ENCODE measurements at places on chromosomes 11 and 22.

GRCh38 chr11:82494988-82495432, 238.7 kb downstream of the FAM181B start:
- DNase-seq = peak; percentile 12

DNA sequence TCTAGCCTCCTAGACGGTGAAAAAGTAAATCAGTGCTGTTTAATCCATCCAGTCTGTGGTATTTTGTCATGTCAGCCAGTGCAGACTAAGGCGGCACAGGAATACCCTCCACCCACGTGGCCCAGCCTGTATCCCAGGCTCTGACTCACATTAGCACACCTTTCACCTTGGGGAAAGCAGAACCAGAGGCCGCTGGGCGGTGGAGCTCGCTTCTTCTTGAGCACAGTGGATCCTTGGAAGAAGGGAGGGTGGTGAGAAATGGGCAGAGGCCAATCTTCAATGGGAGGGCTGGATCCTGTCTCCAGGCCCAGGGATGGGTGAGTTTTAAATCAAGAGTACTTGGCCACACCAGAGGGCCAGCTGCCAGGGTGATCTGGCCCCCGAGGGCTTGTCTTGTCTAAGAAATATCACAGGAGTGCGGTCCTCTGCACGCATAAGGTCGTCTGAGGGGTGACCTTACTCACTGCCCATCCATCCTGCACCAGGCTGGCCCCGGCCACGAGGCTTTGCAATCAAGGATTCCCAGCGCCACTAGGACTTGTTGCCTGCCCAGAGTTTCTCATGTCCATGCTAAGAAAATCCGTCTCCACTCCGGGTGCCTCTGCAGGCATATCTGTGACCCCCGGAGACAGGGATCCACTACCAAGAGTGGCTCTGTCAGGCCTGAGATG, 658.5 kb downstream of the BRD1 start:
- no peak for DNase-seq

DNA sequence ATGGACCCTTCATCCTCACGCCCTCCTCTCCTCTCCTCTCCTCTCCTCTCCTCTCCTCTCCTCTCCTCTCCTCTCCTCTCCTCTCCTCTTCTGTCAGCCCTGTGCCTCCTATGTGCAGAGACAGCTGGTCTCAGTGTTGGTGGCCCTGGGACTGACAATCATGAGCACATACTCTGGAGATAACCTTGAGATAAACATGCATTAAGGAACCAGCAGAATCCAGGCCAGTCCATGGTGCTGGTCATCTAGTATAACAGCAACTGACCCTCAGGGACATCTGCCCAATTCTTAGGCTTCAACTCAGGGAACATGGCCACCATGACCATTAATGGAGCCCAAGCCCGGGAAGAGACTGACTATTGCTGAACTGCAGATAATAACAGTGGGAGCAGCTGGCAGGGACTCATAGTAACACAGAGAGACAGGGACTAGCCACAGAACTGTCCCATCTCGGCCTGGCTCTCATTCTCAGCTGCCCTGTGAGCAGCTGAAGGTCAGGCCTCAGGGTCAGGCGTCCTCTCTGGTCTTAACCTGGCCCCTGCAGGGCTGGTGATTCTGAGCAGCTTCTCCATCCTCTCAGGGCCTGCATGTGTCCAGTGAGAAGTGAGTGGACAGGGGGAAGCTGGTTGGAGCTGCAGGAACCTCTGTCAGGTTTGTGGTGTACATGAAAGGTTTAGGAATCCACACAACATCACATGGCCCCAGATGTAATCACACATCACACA, 45.4 kb downstream of the GGTLC2 start:
- no peak for DNase-seq

DNA sequence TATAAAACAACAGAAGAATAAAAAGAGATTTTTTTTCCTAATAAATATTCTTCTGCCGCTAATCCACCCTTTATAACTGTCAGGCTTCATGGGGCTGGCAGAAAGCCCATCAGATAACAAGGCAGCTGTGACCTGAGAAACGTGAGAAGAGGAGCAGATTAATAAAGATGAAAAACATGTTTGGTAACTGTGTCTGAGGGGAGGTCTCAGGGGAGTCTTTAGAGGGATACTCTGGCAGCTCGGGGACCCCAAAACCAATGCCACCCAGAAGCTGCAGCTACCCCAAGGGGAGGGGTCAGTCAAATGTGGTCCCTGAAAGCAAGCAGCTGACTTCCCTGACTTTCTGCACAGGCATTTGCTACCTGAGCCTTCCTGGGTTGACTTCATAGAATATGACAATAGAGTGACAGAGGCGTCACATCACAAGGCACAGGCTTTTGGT, 48.4 kb upstream of the POU2AF1 start:
- DNase-seq = peak; percentile 24

DNA sequence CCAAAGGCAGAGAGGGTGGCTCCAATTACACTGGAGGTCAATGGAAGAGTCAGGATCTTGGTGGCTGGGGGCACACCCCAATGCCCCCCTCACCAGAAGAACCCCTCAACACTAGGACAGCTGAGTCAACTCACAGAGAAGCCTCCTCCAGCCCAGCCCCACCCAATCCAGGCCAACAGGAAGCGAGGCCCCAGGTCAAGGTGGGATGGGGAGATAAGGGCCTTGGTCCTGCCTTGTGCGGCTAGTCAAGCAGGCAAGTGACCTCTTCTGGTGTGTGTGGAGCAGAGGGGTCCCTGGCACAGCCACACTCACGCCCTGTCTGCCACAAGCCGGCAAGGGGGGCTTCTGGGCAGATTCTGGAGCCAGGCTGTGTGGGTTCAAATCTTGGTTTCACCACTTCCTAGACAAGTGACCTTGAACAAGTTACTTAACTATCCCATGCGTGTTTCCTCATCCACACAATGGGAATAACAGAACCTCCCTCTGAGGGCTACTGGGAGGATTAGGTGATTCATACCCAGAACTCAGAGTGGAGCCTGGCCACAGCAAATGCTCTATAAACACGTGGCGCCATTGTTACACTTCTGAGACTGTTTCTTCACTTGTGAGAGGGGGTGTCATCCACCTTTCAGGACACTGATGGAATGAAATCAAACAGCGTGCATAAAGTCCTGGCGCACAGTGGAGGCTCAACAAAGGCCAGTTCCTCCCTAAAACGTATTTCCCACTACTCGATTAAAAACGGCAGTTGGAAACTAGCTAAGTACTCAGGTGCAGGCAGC, 3.2 kb downstream of the TTLL12 start:
- no peak for DNase-seq

- DNase-seq = no peak
Measured at GRCh38 chr11:74025467-74026166, 16.7 kb upstream of the UCP3 start.

- DNase-seq = no peak
Measured at GRCh38 chr22:24451162-24451561, 23.8 kb downstream of the ADORA2A start.

GRCh38 chr11:118046051-118046963, 30.6 kb upstream of the TMPRSS4 start:
- DNase-seq = no peak

DNA sequence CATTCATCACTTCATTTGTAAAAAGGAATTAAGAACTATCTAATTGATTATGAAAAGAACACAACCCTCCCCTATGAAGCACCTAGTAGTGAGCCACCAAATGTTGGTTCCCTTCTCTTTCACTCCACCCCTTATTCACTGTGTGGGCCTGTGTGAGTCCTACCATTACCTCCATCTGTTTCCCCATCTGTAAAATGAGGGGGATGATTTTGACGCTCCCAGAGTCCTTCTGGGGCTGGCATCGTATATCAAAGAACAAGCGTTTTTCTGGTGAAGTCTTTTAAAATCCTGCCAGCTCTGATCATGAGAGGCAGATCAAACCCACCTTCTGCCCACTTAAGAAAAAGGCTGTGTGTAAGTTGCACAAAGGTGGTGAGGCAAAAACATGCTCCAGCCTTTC, 96.6 kb upstream of the SEZ6L start:
- DNase-seq = no peak

GRCh38 chr11:105315287-105315686, 175.7 kb upstream of the CARD18 start:
- DNase-seq = no peak

DNA sequence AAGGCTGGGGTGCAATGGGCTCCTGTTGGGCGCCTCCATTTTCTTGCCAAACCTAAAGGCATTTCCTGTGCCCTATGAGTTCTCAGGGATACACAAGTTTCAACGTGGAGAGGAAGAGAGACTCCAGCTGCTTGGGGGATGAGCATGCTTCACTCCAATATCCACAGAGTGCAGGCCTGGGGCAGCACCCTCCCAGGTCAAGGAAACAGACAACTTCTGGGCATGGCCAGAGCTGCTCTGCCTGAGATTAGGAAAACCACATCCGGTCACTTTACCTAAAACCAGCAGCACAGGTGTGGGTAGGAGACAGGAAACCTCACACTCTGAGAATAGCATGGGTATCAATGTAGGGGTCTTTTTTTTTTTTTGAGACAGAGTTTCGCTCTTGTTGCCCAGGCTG, 28.7 kb downstream of the TMEM184B start:
- DNase-seq = no peak

DNA sequence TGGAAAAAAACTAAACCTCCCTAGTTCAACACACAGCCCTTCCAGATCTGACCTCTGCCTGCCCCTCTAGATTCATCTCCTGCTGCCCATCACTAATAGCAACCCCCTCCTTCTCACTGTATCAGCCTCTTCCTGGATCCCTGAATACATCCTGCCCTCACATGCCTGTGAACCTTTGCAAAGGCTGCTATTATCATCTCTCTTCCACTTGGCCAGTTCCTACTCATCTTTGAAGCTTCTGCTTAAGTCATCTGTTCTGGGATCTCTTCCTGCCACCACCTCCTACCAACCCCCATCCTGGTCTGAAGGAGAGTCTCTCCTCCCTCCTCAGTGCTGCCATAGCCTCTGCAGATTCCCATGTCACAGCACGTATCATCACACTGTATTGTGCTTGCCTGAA, 38.0 kb upstream of the AMOTL1 start:
- no peak for DNase-seq

DNA sequence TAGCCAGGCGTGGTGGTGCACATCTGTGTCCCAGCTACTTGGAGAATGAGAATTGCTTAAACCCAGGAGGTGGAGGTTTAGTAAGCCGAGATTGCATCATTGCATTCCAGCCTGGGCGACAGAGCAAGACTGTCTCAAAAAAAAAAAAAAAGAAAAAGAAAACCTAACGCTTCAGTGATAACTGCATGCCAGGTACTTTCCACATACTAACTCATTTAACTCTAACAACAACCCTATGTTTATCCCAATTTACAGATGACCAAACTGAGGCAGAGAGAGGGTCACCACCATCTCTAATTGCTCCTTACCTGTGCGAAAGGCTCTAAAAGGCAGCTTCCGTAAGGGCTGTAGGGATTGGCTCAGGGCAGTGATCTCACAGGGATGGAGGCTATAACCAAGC, 11.6 kb downstream of the PISD start:
- no peak for DNase-seq

GRCh38 chr11:69686452-69686851, 11.3 kb upstream of the LTO1 start:
- no peak for DNase-seq

GRCh38 chr22:27531782-27532530, 269.6 kb downstream of the MN1 start:
- DNase-seq = no peak

DNA sequence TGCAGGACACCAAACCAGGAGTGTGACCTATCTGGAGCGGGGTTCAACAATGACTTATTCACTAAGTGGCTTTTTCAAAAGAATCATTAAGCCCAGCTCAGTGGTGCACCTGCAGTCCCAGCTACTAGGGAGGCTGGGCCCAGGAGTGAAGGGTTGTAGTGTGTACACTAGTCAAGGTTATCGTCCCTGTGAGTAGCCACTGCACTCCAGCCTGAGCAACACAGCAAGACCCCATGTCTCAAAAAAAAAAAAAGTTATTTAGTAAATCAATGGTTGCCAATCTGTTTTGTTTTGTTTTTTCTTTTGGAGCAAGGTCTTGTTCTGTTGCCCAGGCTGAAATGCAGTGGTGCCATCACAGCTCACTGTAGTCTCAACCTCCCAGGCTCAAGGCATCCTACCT, 7.9 kb downstream of the RHOG start:
- DNase-seq = no peak

DNA sequence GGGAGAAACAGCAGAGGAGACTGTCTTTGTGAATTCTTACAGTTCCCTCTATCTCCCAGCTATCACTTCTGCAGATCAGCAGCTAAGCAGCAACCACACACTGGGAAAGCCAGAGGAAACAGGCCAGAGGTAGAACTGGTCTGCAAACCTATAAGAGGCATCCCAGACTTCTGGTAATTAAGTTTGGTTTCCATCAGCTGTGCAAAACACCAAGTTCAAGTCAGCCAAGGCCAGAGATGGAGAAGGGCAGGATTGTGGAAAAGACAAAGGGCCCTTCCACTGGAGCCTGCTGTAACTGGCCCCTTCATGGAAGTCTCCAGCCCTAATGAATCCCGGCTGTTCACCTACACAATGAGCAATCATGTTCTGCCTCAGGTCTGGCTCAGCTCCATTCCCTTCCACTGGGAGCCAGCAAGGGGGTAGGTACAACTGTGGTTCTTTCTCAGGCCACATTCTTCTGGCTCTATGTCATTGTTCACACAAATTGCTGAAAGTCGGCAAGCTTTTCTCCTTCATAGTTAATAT, 4.6 kb upstream of the PAMR1 start:
- DNase-seq = no peak

GRCh38 chr11:22703591-22703990, 37.2 kb downstream of the GAS2 start:
- no peak for DNase-seq

Measured in HEK293T (cell line).